ENCODE measurements at places on chromosomes 4 and X. TPM values are rescaled to one million over a fixed set of nuclear protein-coding genes. Genes with fewer than 3 reads are reported as not detected.

DNA sequence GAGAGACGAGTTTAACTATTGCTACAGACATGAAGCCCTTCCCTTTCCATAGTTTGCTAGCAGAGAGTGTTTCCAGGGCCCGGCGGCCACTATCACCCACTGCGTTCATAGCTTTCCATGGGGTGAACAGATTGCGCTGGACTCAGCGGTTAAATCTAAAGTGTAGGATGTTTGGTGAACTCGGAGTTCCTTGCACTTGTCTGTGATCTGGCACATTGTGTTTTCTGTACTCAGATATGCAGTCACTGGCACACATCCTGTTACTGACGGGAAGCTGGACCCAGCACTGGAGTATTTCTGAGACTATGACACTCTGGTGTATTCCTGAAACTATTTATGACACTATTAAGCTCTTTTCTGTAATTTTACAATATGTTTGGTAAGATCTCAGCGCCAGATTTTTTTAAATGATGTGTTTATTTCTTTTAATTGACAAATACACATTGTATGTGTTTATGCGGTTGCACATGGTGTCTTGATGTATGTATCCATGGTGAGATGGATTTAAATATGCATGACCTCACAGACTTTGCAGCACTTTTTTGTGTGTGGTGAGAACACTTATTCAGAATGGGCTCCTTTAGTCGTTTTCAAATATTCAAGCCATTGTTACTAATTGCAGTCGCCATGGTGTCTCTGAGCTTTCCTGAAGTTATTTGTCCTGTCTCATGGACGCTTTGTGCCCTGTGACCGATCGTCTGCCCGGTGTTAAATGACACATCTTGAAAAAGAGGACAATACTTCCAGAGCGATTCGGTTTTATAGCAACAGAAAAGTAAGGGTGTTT, 14.1 kb downstream of the CD99 start:
- no peak overlapping the region for H3K27ac ChIP-seq
- no peaks in the 10 kb centered on the region for H3K27me3 ChIP-seq
- peaks cover 74% of the 10 kb centered on the region for H3K4me1 ChIP-seq
- no peak for DNase-seq
- H3K36me3 ChIP-seq: peaks cover 23% of the 10 kb centered on the region
- no peak overlapping the region for H3K4me3 ChIP-seq

- H3K27ac ChIP-seq: no peak overlapping the region
- H3K36me3 ChIP-seq: no peaks in the 10 kb centered on the region
- H3K27me3 ChIP-seq: no peaks in the 10 kb centered on the region
- no peak for DNase-seq
- H3K4me3 ChIP-seq: no peak overlapping the region
Measured at GRCh38 chrX:66221856-66222255, 57.8 kb downstream of the HEPH start.

DNA sequence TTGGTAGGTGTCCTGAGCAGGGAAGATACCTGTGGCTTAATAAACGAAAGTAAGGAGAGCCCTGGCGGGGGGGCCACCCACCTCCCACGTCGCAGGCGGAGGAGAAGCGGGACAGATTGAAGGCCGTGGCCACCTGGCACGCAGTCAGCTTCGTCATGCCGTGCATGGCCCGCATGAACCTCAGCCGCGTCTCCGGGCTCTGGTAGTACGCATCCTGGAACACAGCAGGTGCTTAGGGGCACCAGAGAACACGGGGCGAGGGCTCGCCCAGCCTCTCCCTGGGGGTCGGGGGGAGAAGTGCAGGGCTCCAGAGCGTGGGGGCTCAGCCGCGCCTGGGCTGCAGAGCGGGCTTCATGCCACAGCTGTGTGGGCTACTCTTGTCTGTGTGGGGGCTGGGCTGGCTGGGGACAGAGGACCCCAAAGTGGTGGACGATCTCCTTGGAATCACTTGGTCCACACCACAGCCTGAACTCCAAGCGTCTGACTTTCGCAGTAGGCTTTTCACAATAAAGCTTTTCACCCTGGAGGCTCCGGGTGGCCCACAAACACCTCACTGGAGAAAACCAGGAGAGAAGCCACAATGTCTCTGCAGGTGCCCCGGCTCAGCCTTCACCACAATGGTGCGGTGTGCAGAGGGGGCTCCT, 27.1 kb upstream of the SLC25A6 start:
- H3K36me3 ChIP-seq: peaks cover 26% of the 10 kb centered on the region
- no peak overlapping the region for H3K4me3 ChIP-seq
- no peaks in the 10 kb centered on the region for H3K4me1 ChIP-seq
- no peaks in the 10 kb centered on the region for H3K27me3 ChIP-seq
- no peak overlapping the region for H3K27ac ChIP-seq
- DNase-seq: no peak

DNA sequence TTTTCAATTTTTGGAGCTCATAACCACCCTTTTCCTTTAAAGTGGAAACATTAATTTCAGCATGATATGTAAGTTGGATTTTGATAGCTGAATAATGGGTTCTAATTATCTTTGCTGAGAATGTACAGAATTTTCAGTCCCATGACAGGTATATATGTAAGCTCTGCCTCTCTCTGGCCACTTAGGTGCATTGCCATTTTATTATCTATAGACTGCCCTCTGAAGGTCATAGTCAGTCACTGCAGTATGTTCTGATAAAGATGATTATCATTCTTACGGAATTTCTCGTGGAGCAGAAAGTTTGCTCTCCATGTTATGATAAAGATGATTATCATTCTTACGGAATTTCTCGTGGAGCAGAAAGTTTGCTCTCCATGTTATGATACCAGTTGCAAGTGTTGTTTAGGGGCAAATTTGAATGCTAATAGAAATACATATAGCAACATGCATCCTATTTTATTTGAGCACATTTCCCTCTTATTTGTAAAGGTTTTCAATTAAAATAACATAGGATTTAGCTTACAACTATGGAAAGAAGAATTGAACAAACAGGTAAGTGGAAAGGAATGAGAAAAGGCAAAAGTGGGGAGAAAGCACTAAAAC, 10.4 kb downstream of the AFP start:
- no peak overlapping the region for H3K4me3 ChIP-seq
- H3K27ac ChIP-seq: no peak overlapping the region
- no peak for DNase-seq
- no peaks in the 10 kb centered on the region for H3K27me3 ChIP-seq

GRCh38 chr4:110586131-110586850, 36.6 kb downstream of the PITX2 start:
- no peaks in the 10 kb centered on the region for H3K27me3 ChIP-seq
- H3K27ac ChIP-seq: no peak overlapping the region
- DNase-seq: peak; percentile 2
- no peak overlapping the region for H3K4me3 ChIP-seq
- H3K36me3 ChIP-seq: no peaks in the 10 kb centered on the region

DNA sequence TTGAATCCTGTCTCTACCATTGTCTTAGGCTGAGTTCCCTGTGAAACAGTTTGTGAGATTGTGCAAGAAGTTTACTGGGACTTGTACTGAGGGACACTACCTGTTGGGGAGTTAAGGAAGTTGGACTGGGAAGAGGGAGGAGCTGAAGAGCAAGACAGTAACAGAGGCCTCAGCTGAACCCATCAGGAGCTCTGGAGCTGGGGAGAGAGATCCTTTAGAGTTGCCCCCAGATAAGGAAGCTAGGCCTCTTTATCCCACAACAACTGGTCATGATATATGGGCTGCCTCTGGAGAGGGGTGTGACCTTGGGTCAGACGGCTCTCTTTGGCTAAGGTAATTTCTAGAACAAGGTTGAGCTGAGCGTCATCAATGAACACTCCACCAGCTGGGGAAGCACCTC, 137.8 kb upstream of the SLC4A4 start:
- no peak overlapping the region for H3K4me3 ChIP-seq
- no peaks in the 10 kb centered on the region for H3K4me1 ChIP-seq
- H3K36me3 ChIP-seq: no peaks in the 10 kb centered on the region
- no peak overlapping the region for H3K27ac ChIP-seq

GRCh38 chr4:71593311-71593710, 190.6 kb downstream of the GC start:
- DNase-seq: no peak
- no peak overlapping the region for H3K4me3 ChIP-seq
- no peaks in the 10 kb centered on the region for H3K36me3 ChIP-seq
- H3K4me1 ChIP-seq: no peaks in the 10 kb centered on the region

- no peaks in the 10 kb centered on the region for H3K4me1 ChIP-seq
- H3K27me3 ChIP-seq: no peaks in the 10 kb centered on the region
- H3K4me3 ChIP-seq: no peak overlapping the region
- H3K36me3 ChIP-seq: peaks cover 2% of the 10 kb centered on the region
- DNase-seq: no peak
- H3K27ac ChIP-seq: no peak overlapping the region
Measured at GRCh38 chr4:183636503-183636902, 22.5 kb downstream of the RWDD4 start.

GRCh38 chrX:39008549-39008948, 207.3 kb downstream of the MID1IP1 start:
- DNase-seq: no peak
- no peaks in the 10 kb centered on the region for H3K36me3 ChIP-seq
- H3K4me3 ChIP-seq: no peak overlapping the region
- H3K27me3 ChIP-seq: no peaks in the 10 kb centered on the region
- no peaks in the 10 kb centered on the region for H3K4me1 ChIP-seq

DNA sequence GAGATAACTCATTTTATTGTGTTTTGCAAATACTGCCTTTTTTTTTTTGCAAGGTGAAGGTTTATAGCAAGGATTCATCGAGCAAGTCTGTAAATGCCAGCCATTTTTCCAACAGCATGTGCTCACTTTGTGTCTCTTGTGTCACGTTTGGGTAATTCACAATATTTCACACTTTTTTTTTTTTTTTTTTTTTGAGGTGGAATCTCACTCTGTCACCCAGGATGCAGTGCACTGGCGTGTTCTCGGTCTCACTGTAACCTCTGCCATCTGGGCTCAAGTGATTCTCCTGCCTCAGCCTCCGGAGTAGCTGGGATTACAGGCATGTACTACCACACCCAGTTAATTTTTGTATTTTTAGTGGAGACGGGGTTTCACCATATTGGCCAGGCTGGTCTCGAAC, 1.9 kb downstream of the RNF4 start:
- peaks cover 13% of the 10 kb centered on the region for H3K36me3 ChIP-seq
- peak overlapping the region; percentile 89 for H3K4me3 ChIP-seq
- H3K27ac ChIP-seq: peak overlapping the region; percentile 97
- no peak for DNase-seq

DNA sequence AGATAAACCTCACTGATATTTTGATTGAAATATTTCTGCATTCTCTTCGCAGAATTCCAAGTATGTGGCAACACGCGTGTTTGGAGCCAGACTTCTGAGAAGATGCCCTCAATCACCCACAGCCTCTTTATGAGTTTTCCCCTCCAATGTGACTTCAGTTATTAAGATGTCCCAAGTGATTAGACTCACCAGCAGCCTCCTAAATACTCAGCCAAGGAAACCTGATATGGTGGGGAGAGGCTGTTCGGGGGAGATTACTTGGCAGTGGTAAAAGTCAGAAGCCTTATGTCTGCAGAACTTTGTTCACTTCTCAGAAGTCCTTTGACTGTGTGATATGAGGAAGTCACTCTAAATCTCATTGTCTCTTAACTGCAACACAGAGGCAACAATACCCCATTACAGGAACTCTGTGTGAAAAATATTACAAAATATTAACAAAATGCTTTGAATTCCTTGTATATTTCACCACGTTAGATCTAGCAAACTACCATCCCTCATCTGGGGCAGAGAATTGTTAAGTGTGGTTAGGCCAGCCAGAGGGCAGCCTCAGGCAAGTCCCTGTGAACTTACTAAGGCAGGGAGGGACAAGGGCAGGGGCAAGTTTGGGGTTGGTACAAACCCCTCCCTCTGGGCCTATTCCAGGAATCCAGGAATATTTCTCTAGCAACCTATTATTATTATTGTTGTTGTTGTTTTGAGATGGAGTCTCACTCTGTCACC, 151.4 kb upstream of the USP9X start:
- H3K4me3 ChIP-seq: peak overlapping the region; percentile 78
- peak; percentile 36 for DNase-seq
- H3K36me3 ChIP-seq: no peaks in the 10 kb centered on the region
- no peaks in the 10 kb centered on the region for H3K27me3 ChIP-seq
- peak overlapping the region; percentile 6 for H3K27ac ChIP-seq

- H3K4me1 ChIP-seq: no peaks in the 10 kb centered on the region
- no peak for DNase-seq
- no peaks in the 10 kb centered on the region for H3K36me3 ChIP-seq
Measured at GRCh38 chr4:152992027-152992426, 55.9 kb downstream of the FHDC1 start.

DNA sequence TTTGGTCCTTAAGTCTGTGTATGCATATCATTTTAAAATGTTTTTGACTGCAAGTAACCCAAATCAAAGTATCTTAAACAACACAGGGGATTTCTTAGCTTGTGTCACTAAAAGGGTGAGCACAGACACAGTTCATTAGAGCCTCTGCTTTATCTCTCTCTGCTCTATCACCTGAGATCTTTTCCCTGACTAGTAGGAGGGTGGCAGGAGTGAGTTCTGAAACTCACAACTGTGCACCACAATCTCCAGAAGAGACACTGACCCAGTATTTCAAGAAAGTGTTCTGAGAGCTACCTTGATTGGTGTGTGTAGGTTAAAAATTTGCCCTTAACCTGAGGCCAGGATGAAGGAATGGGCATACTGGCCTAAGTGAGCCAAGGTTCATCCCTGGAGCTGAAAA, 24.8 kb downstream of the CCSER1 start:
- H3K27me3 ChIP-seq: no peaks in the 10 kb centered on the region
- no peak for DNase-seq
- no peak overlapping the region for H3K27ac ChIP-seq
- no peaks in the 10 kb centered on the region for H3K4me1 ChIP-seq

DNA sequence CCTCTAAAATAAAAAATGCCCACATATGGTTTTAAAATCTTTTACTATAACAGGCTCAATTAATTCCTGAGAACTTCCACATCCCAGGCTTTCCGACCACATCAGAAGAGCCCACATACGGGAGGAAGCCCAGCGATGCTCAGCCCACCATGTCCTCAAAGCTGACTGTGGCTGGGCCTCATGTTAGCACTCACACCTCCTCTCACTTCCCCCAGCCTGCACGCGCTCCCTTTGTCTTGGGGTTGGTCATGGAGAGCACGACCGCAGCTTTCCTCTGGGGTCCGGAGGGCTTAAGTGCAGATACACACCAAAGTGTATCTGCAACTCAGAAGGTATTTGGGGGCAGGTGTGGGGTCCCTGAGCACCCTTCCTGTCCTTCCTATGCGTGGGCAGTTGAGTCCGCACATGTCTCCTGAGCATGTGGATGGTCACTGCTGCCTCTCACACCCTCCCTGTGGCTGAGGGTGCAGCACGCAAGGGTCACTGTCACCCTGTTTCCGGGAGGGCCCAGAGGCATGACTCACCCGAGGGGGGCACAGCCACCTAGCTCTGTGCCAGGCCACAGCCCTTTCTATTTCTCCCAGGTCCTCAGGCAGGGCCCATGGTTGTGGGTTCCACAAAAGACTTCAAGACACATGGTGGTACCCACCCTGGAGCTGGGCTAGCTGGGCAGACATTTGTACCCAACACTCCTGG, 21.2 kb downstream of the WDR1 start:
- peak overlapping the region; percentile 79 for H3K27ac ChIP-seq
- no peaks in the 10 kb centered on the region for H3K27me3 ChIP-seq
- DNase-seq: no peak
- no peak overlapping the region for H3K4me3 ChIP-seq
- peaks cover 86% of the 10 kb centered on the region for H3K36me3 ChIP-seq
- peaks cover 91% of the 10 kb centered on the region for H3K4me1 ChIP-seq

- peaks cover 2% of the 10 kb centered on the region for H3K27me3 ChIP-seq
- H3K27ac ChIP-seq: no peak within 1 kb of the TSS
- no peaks in the 10 kb centered on the region for H3K36me3 ChIP-seq
Measured at GRCh38 chr4:56821381-56822243, at the start of gene SPINK2. SPINK2 (minus strand) TSS chr4:56821701; CDS start chr4:56821662, 39 bp downstream.

GRCh38 chr4:99202094-99202493, 17.0 kb downstream of the ADH6 start:
- no peaks in the 10 kb centered on the region for H3K4me1 ChIP-seq
- no peak for DNase-seq

Gene SH3D19
- 0.86 TPM for polyA plus RNA-seq

Gene SOX3
- not detected for polyA plus RNA-seq

Gene SOWAHD
- polyA plus RNA-seq: 0.49 TPM

Gene ETDB
- polyA plus RNA-seq: not detected

Gene RIBC1
- polyA plus RNA-seq: 0.39 TPM

Gene MAGEA11
- polyA plus RNA-seq: not detected

Gene MAGEA10
- polyA plus RNA-seq: not detected

Measured in CD4-positive, CD25-positive, alpha-beta regulatory T cell (primary cell).